Right ventricle myocardium inferior (tissue), 1 donor: ENCODE measurements at places on chromosomes 6 and 20. TPM values are rescaled to one million over a fixed set of nuclear protein-coding genes. Genes with fewer than 3 reads are reported as not detected.

Gene PBOV1
- not detected for total RNA-seq

Gene BPIFB1
- total RNA-seq = not detected

Gene AGER
- total RNA-seq = 2.0 TPM

Gene FLRT3
- total RNA-seq = 0.22 TPM

Gene EEF1E1
- total RNA-seq = 13.3 TPM

Gene TAGAP
- total RNA-seq = 1.7 TPM

Gene PGC
- total RNA-seq = not detected

Gene LAMA4
- total RNA-seq = 83.0 TPM

Gene PLEKHG1
- total RNA-seq = 10.2 TPM

Gene GABRR1
- total RNA-seq = not detected

Gene SLC26A8
- not detected for total RNA-seq

DNA sequence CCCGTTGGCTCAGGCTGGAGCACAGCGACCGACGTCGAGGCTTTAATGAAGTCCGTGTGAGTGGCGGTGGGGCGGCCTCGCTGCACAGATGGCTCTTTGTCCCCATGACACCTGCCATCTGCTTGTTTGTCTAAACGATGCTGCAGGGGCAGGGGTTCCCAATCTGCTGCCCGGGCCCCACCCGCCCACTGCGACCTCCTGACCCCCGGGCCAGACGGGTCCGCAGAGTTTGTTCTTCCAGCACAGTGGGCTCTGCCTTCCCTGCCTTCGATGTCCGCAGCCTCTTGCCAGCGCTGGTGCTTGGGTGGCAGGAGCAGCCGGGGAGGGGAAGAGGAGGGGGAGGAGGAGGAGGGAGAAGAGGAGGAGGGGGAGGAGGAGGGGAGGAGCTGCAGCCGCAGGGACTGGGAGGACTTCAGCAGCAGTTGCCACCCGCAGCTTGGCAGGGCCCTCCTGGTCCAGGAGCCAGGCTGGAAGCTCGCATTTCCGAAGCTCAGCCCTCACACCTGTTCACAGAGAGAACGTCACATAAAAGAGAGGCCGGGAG lies 210.0 kb downstream of the DLL1 start:
- peak; percentile 22 for DNase-seq

DNA sequence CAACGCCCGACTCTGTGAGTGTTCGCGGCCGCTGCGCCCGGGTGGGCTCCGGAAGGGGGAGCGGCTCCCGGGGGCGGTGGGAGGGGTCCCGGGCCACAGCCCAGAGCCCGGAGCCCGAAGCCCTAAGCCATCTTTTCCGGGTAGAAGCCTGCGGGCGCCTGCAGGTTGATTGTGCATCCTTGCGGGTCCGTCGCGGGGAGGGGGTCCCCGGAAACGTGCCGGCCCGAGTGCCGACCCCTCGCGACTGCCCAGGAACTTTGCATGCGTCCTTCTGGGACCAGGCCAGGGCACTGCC lies 413 bp downstream of the PTPRA start:
- peak; percentile 82 for DNase-seq

DNA sequence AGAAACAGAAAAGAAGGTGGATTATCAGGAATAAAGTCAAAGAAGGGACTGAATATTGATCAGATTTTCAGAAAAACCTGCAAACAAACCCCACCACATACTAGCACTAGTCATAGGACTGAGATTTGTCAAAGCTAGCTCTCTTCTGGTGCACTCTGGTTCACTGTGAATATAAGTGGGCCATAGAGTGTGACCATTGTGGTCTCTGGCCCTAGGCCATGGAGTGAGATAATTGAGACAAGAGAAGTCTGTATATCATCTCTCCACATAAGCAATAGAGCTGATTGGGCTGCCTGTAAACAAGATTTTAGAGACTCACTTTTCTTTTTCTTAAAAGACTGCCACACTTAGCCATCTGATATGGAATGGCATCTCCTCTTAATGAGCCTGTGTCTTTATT lies 247.2 kb downstream of the LAMA2 start:
- DNase-seq = no peak

DNA sequence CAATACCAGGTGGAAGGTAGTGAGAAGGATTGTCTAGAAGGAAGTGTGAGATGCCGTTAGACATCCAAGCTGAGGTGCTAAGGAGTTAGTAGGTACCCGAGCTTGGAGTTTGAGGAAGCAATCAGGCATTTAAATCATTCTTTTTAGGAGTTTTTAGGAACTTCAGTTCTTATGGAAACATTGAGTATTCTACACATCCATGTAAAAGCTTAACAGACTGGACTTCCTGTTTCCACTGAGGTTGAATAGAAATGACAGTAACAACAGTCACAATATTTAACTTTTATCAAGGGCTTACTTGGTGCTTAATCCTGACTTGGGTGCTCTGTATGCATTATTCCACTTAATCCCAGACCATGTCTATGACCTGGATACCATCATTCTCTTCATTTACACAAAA lies 136.4 kb downstream of the UST start:
- no peak for DNase-seq

GRCh38 chr6:150541576-150541975 lies 58.1 kb upstream of the PLEKHG1 start:
- DNase-seq = no peak

GRCh38 chr6:111741177-111741952 lies 131.9 kb downstream of the FYN start:
- no peak for DNase-seq

- no peak for DNase-seq
Observed at GRCh38 chr6:47413752-47414422, 63.7 kb upstream of the CD2AP start.

DNA sequence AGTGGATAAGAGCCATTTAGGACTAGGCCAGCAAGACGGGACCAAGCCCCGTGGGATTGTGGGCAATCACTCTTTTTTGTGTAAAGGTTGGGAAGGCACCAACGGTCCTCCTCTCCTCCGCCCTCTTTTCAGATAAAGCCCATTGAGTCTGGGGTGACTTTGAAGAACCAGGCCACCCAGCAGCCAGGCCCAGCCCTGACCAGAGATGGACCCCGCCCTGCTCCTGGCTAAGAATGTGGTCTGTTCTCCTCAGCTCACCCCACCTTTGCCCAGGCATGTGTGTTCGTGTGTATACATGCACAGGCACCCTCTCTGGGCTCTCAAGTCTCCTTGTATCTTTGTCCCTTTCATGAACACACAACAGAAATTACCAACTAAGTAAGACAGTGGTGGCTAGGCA lies 9.1 kb downstream of the SDC4 start:
- DNase-seq = no peak

DNA sequence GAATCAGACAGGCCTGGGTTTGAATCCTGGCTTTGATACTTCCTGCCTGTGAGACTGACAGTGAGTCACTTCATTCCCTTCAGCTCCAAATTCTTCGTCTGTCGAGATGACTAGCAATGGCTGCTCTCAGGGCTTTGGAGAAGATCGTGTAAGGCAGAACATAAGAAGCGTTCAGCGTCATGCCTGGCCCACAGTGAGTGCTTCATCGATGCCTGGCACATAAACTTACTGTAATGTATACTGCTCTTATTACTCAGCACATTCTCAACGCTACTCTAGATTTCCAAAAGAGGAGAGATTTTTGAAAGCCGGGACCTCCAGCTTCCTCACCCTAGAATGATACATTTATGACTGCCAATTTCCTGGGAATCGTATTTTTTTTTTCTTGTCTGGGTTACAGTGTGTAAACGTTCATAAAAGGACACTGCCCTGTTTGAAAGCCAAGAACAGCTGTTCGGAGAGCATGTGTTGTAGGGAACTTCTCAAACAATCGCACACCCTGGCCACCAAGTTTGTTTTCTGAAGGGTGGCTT lies 16.2 kb upstream of the BCAS1 start:
- no peak for DNase-seq

- DNase-seq = no peak
Observed at GRCh38 chr20:47027042-47027441, 132.4 kb downstream of the EYA2 start.

GRCh38 chr6:40614671-40615070 lies 27.5 kb upstream of the LRFN2 start:
- no peak for DNase-seq

DNA sequence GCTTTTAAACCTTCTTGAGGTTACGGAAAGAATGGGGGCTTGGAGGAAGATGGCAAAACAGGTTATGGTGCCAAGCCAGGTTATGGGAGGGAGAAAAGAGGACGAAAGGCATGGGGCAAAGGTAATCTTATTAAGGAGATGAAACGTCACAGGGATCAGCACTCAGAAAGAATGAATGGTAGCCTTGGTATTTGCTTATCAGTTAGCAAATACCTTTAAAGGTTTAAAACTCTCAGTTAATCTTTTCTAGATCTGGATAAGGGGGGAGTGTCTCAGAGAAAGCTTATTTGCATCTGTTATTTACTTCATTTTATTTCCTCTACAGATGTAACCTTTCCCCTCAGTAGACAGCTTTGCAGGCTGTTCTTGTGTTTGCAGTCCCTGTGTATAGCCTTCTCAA lies 55.5 kb upstream of the EEF1E1 start:
- DNase-seq = no peak

GRCh38 chr6:119310486-119311036 lies 39.0 kb downstream of the MAN1A1 start:
- no peak for DNase-seq

- DNase-seq = no peak
Observed at GRCh38 chr20:62220666-62221568, 839 bp upstream of the HRH3 start.

DNA sequence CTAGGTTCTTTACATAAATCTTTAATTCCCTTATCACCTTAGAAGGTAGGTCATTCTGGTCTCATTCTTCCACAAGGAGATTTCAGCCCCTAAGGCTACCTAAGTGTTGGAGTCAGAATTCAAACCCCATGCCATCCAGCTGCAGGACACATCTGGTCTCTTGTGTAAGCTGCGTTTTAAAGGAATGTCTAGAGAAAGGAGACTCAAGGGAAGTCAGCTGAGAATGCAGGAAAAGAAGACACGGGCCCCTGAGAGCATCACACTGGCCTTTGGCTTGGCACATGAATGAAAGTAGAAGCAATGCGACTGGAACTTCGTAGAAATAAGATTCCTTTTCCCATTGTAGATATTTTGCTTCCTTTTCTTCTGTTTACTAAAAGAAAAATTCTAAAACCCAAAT lies 76.7 kb upstream of the SYNJ2 start:
- DNase-seq = no peak

- DNase-seq = no peak
Observed at GRCh38 chr20:56945057-56945456, 316.0 kb downstream of the TFAP2C start.

DNA sequence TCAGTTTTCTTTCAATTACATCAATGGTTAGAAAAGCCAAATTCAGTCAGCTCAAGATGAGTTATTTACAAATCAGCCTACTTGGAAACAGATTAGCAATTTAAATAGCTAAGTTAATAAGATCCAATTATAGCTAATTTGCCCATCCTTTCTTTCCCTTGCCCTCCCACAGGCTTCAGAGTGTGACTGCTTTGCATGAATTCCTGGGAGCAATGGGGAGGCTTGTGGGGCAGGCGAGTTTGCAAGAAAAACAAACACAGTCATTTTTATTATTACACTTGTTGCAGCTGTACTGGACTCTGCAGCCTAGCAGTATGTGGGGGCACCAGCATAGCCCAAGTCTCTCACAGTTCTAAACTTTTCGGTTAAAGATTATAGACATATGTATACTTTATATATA lies 219.0 kb downstream of the NKAIN2 start:
- no peak for DNase-seq

- DNase-seq = no peak
Observed at GRCh38 chr20:34781220-34781619, 44.2 kb downstream of the NCOA6 start.

DNA sequence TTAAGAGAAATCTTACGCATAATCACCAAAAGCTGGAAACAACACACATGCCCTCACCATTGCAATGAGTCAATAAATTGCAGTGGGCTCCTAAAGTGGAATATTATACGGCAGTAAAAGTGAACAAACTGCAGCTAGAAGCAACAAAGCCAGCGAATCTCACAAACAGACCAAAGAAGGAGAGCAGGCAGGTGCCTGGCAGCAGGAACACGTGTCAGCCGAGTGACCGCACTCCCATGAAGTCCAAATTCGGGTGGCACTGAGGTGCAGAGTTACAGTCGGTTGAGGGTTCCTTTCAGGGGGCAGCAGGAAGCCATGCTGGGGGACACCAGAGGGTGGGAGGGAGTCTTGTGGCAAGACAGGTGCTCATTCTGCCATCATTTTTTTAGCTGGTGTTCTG lies 313.1 kb downstream of the TAF4 start:
- no peak for DNase-seq

DNA sequence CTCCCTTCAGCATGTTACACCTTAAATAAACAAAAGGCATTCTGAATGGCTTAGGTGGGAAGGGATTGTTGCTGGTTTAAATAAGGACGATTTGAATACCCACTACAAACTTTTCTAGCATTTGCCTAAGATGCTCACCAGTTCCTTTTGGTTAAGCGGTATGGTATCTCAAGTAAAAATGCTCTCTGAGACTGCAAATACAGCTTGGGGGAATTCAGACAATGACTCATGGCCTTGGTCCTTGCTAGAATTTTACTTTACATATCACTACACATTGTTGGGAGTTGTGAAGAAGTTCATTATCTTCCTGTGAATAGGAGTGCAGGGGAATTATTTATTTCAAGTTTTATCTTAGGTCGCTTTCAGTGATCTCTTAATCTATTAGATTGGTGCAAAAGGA lies 670.7 kb downstream of the UTRN start:
- DNase-seq = no peak

- DNase-seq = no peak
Observed at GRCh38 chr20:59701236-59701635, 96.9 kb downstream of the PHACTR3 start.

- DNase-seq = no peak
Observed at GRCh38 chr6:72560721-72561593, 60.9 kb upstream of the KCNQ5 start.

DNA sequence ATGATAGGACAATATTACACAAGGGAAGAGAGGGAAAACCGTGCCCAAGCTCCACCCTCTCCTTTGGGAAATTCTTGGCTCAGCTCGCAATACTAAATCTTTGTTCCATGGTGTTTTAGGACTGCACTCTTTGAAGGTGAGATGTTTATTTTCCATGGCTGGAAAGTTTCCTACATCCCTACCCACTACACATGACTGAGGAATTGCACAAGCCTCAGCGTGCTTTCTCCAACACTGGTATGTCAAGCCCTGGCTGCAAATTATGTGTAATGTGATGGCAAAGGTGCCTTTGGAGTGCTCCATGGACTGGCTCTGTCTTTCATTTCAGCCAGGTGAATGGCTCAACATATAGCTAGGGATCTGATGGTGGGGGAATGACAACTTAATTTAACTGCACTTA lies 134.3 kb downstream of the ISM1 start:
- DNase-seq = no peak

DNA sequence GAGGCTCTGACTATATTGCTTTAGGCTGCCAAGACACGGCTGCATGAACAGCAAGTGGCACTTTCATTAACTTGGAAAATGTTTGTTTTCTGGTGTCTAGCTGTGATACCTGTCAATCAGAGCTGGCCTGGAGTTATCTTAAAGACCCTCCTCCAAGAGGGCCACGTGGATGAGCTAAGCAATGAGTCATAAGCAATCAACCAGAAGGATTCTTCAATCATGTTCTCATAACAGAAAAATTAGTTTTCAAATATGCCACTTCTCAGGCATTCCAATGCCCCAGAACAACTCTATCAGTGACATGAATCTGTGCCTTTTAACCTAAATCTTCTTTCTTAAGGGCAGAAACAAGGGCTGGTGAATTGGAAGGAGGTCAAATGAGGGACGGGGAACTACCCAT lies 283.0 kb downstream of the HTR1B start:
- DNase-seq = no peak
